Forelimb muscle (tissue), 1 donor: ENCODE measurements at places on chromosomes 3 and 15. TPM values are rescaled to one million over a fixed set of nuclear protein-coding genes. Genes with fewer than 3 reads are reported as not detected.
A peak's percentile ranks its signal among the peaks of the same experiment; 100 is the strongest.

The SLC22A14 gene
- 0.39 TPM for polyA plus RNA-seq

The C2CD4A gene
- 0.04 TPM for polyA plus RNA-seq

The ISL2 gene
- not detected for polyA plus RNA-seq

The ADAMTS17 gene
- polyA plus RNA-seq: 4.0 TPM

The LIPH gene
- 0.27 TPM for polyA plus RNA-seq

The EPHB1 gene
- 49.5 TPM for polyA plus RNA-seq

The QRICH1 gene
- 49.8 TPM for polyA plus RNA-seq

The ARRDC4 gene
- polyA plus RNA-seq: 16.2 TPM

The P2RY13 gene
- polyA plus RNA-seq: 1.1 TPM

The GOLGA8S gene
- polyA plus RNA-seq: 0.92 TPM

The CRYGS gene
- polyA plus RNA-seq: 3.5 TPM

The COL6A5 gene
- polyA plus RNA-seq: 0.13 TPM

The ADAMTS7 gene
- 13.7 TPM for polyA plus RNA-seq

The SHF gene
- polyA plus RNA-seq: 7.4 TPM

The CPOX gene
- polyA plus RNA-seq: 12.6 TPM

DNA sequence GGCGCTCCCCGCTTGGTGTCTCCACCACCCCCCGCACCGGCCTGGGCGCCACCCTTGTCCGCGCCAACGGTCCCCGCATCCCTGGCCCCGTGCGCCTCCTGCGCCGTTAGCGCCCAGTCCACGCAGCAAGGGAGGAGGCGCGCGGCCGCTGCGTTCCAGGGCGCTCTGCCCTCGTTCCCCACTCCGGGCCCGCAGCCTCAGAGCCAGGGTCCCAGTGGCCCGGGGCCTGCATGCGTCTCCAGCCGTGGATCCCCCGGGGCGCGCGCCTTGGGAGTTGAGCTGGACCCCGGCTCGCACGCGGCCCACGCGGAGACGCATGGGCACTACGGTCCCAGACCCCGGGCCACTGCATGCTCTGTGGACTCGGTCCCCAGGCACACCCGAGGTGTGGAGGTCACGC, 7.4 kb upstream of the ITPKA start:
- DNase-seq: no peak

GRCh38 chr3:103614719-103615118, 1179.9 kb downstream of the ZPLD1 start:
- no peak for DNase-seq

- no peak for DNase-seq
These were observed 31.0 kb upstream of the FAM3D start for GRCh38 chr3:58697561-58697960.

GRCh38 chr3:18444595-18445400, 19.7 kb upstream of the SATB1 start:
- DNase-seq: no peak

- DNase-seq: no peak
These were observed 221.1 kb downstream of the SLCO3A1 start for GRCh38 chr15:92074646-92075045.

- no peak for DNase-seq
These were observed 177.5 kb downstream of the PGPEP1L start for GRCh38 chr15:98830034-98830634.

DNA sequence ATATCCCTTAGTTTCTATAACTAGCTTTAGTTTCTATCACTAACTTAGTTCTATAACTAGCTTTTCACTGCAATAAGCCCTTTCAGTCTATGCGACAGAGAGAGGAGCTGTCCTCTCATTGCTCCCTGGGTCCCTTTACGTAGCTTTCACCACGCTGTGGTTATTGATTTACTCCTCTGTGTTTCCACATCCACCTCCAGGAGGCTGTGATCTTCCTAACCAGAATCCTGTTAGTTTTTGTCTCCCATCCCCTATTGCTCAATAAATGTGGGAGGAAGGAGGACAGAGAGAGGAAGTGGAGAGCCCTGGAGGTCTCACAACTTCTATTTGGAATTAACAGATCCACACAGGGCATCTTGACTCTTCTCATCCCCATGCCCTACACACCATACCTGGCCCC, 1036.1 kb downstream of the MCTP2 start:
- no peak for DNase-seq

- DNase-seq: no peak
These were observed 220.3 kb downstream of the SOX2 start for GRCh38 chr3:181932039-181932438.

DNA sequence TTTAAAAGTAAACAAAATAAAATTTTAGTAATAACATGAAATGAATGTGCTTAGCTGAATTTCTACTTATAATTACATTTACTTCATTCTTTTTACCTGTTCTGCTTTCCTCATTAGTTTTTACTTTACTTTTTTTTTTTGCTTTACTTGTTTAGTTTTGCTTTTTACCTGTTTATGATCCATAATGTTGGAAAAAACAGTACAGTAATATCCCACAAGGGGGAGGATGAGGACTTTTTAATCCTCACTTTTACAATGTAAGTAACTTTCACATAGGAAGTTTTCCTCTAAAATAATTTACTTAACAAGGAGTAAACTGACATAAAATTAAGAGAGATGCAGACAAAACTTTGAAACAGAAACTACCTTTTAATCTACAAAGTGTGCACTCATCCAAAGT, 268.7 kb downstream of the TBC1D5 start:
- DNase-seq: no peak

DNA sequence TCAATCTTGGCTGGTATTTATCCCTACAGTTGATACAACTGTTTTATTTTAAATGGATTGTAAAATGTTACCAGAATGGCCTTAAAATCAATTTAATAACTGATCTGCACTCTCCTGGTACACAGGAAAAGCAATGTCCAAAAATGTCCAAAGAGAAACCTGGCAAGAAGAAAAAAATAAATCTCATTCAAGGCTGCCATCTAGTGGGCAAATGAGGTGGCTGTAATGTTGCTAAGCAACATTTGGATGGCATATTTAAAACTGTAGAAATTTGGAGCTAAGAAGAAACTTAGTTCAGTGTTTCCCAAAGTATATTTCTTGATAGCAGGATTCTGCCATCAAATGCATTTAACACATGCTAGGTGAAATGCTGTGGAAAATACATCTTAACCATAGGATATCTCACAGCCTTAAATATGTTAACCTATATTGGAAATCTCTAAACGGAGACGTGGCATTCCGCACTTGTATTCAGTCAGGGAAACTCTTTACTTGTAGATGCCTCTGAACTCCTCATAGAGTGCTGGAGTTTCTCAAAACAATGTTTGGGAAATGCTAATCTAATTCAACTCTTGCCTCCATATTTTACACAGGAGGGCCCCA, 216.8 kb downstream of the ERC2 start:
- peak; percentile 62 for DNase-seq

DNA sequence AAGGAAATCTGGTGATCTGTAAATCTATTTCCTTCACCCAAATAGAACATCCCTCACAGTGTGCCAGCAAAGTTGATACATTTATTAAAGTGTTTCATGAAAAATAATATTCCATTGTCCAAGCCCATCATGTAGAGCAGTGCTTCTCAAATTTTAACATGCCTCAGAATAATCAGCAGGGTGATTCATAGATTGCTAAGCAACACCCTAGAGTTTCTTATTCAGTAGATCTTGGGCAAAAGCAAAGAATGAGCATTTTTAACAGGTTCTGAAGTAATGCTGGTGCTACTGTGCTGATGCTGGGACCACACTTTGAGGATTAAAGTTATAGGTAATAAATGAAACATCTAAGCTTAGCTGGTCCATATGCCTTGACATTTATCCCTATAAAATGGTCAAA, 210.5 kb downstream of the ZIC4 start:
- no peak for DNase-seq

- no peak for DNase-seq
These were observed 26.7 kb downstream of the TBC1D2B start for GRCh38 chr15:78050826-78051225.

DNA sequence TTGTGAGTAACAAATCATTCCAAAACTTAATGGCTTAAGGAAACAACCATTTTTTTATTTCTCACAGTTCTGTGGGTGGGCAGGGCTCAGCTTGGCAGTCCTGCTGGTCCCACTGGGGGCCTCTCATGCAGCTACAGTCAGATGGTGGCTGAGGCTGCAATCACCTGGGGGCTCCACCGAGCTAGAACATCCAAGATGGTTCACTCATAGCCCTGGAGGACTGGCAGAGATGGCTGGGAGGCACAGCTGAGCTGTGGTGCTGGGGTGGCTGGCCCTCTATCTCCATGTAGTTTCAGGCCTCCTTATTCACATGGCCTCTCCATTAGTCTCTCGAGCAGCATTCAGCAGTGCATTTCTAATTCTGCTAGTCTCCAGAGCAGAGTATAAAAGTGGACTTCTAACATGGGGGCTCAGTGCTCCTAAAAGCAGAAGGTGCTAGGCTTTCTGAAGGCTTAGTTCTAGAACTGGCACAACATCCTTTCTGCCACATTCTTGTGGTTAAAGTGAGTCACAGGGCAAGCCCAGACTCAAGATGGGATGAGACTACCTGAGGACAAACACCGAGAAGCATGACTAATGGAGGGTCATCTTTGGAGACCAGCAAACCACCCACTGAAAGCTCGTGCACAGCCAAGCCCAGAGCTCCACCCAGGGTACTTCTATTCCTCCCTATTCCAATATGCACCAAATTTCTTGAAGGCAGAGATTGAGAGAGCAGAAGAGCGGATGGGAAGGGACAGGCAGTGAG, 6.3 kb downstream of the CAV3 start:
- no peak for DNase-seq

GRCh38 chr15:70204652-70205051, 106.9 kb upstream of the TLE3 start:
- no peak for DNase-seq

DNA sequence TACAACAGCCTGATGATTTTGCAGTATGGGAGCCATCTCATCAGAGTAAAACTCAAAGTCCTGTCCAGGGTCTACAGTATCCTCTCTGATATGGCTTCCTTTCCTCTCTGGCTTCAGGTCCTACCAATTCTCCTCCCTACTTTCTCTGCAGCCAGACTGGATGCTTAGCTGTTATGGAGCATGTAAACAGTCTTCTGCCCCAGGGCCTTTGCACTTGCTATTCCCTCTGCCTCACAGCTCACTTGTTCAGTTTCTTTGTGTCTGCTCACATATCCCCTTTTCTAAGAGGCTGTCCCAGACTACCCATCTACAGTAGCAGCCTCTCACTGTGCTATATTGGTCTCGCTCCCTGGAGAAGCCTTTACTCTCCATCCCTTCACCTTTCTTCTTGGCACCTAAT, 62.2 kb downstream of the TLNRD1 start:
- DNase-seq: no peak

GRCh38 chr3:99332718-99333117, 305.7 kb upstream of the COL8A1 start:
- no peak for DNase-seq

- no peak for DNase-seq
These were observed 104.9 kb upstream of the SPATA12 start for GRCh38 chr3:56955492-56956111.

DNA sequence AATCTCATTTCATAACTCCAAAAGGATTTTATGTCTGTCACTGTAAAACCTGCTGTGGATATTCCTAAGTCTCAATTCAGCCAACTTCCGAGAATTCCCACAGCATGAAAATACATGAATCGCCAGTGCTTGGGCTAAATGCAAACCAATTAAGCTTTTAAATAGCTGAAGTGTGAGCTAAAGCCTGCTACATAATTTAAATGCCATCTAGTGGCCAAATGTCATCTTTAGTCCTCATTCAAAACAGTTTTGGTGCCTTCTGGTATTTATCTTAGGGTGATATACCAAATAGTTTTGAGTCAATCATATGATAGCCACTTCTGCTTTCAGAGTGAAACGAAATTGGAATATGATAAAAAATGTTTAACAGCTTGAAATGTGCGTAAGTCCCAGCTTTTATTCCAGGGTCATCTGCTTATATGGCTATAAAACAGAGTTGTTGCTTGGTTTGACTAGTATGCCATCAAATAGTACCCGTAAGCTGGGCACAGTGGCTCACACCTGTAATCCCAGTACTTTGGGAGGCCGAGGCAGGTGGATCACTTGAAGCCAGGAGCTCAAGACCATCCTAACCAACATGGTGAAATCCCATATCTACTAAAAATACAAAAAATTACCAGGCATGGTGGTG, 41.8 kb upstream of the CCNL1 start:
- DNase-seq: no peak

- DNase-seq: no peak
These were observed 66.5 kb downstream of the CD47 start for GRCh38 chr3:108024146-108024850.

GRCh38 chr3:185948292-185948691, 10.5 kb upstream of the TRA2B start:
- DNase-seq: no peak

GRCh38 chr3:126894475-126894874, 88.4 kb upstream of the PLXNA1 start:
- no peak for DNase-seq

DNA sequence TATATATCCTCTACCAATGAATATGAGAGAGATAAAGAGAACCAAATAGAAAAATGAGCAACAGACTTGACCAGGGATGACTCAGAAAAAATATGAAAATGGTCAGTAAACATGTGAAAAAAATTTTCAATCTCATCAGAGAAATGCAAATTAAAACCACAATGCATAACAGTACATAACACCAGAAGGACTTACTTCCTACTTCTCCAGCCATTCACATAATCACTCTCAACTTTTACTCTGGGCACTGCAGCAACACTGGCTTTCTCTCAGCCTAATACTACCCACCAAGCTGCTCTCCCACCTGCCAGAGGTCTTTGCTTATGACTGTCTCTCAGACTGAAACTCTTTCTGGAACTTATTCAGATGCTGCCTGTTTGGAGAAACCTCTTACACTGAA, 49.4 kb downstream of the DPH6 start:
- no peak for DNase-seq

DNA sequence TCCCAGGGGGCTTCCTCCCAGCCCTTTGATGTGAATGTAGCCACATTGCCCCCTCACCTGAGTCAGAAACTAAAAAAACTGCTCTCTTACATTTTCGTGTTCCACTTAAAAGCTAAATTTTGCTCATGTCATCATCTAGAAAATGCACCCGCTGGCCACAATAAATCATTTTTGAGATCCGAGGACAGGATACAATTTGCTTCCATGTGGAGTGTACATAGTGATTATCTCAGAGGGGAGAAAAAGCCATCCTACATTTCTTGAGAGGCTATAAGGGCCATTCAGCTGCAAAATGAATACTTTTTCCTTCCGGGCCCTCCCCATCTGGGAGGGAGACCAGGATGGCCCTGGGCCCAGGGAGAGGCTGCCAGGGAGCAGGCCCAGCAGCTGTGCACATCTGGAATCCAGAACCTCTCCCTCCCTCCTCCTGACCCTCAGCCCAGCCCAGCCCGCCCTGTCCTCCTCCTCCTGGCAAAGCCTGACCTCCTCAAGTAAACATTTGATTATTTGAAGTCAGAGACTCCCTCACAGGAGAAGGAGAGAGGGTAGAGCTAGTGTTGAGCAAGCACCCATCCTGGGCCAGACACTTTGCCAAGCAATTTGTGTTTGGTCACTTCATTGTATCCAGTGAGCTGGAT, 59.1 kb downstream of the CORO2B start:
- no peak for DNase-seq

GRCh38 chr3:169695031-169695430, 31.5 kb upstream of the MECOM start:
- no peak for DNase-seq

- no peak for DNase-seq
These were observed 6.1 kb upstream of the LTF start for GRCh38 chr3:46470831-46471230.
